ENCODE measurements at places on chromosomes 4 and X.
A peak's percentile ranks its signal among the peaks of the same experiment; 100 is the strongest.

DNA sequence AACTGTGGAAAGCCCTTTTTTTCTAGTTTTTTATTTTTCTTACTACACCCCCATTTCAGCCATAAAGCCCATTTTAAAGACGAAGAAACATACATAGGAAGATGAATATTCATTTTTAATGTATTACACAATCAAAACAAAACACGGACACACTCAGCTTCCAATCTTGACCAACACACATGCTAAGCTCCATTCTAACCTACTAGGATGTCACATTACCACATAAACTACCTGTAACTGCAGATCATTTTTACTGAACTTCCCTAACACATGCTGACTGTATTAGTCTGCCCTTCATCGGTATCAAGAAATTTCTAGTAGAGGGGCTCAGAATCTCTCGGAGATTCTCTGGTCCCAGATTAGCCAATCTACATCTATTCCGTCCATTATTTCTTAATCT, 1.8 kb downstream of the CCNI start:
- no peak for DNase-seq

DNA sequence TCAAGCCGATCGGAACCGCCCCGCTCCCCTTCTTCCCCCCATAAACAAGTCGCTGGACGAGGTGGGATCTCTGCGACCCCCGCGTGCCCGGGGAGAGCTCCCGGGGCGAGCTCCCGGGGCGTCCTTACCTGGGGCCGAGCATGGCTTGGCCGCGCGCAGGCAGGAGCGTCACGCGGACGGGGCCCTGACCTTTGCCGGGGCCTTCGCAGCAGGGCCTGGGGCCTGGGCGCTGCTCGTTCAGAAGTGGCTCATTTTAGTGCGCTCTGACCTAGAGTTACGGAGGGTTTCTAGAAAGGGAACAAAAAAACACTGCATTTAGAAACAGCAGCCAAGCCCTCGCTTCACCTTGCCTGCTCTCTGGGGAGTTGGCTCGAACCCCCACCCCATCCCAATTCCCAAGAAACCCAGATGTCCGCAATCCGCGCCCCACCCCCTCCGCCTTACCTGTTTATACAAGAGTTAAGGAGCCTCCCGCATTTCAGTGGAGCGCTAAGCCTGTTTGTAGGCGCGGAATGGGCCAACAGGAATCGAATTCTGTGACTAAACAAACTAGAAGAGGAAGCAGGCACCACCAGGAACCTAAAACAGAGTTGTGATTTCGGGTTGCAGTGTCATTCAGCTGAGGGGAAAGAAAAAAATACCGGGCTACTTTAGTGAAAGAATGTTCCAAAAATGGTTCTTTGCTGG, 814 bp upstream of the RBM47 start:
- no peak for DNase-seq

- DNase-seq: no peak
Measured at GRCh38 chr4:108366716-108367115, 198.0 kb upstream of the LEF1 start.

- peak; percentile 35 for DNase-seq
Measured at GRCh38 chrX:153032397-153033118, 23.7 kb upstream of the PNMA3 start.
